ENCODE measurements at places on chromosomes 5 and 9.

GRCh38 chr9:83622433-83622938 is 457 bp upstream of the IDNK start:
- DNase-seq = peak; percentile 37
- H3K27ac ChIP-seq = peak overlapping the region; percentile 92
- peaks cover 3% of the 10 kb centered on the region for H3K36me3 ChIP-seq
- no peaks in the 10 kb centered on the region for H3K27me3 ChIP-seq
- H3K4me1 ChIP-seq = peaks cover 9% of the 10 kb centered on the region

- H3K27ac ChIP-seq = no peak overlapping the region
- H3K27me3 ChIP-seq = no peaks in the 10 kb centered on the region
- H3K36me3 ChIP-seq = no peaks in the 10 kb centered on the region
- H3K4me1 ChIP-seq = peaks cover 33% of the 10 kb centered on the region
- no peak overlapping the region for H3K4me3 ChIP-seq
- no peak for DNase-seq
Measured at GRCh38 chr5:88826646-88827585, 56.1 kb downstream of the MEF2C start.

DNA sequence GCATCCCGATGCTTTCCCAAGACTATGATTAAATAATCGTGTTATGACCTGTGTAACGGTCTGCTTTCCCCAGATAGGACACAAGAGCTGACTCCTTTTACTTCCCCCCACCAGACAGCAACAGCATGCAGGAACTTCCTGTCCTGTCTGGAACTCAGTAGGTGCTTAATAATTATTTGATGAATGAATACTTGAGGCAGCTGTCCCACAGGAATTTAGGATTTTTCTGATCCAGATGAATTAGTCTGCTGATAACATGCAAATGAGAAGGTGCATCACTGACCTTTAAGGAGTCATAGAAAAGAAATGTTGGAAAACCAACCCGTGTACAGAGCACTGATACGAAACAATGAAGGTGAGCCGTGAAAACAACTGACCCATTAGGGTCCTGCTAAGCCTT is 12.2 kb downstream of the RNF130 start:
- H3K4me3 ChIP-seq = no peak overlapping the region
- H3K36me3 ChIP-seq = no peaks in the 10 kb centered on the region

DNA sequence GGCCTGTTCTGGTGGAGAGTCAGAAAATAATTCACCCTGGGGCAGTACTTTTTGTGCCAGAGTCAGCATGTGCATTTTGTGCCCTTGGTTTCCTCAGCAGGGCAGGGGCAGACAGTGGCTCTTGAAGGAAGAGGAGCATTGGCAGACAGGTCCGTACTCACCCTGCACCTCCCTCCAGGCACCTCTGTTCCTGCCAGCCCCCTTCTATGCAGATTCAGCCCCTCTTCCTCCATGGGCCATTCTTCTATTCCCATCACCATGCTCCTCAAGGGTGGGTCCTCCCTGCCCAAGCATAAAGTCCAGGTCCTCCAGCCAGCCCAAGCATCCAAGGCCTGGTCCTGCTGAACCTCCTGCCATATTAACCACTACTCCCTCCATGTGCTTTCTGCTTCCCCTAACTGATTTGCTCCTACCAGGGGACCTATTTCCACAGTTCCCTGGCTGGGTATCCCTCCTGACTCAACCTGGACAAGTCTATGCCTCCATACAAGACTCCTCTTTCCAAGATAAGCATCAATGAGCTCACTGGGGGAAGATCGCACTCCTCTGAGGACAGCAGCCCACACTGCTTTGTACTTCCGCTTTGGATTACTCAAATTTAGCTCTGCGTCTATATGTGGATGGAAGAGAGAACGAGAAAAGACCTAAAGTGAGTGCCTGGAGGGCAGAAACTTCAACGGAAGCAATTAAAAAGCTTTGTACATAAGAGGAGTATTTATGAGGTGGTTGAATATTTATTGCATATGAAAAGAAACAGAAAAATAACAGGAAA is 9.3 kb upstream of the ACSL6 start:
- DNase-seq = no peak
- H3K4me1 ChIP-seq = peaks cover 38% of the 10 kb centered on the region
- peak overlapping the region; percentile 83 for H3K27ac ChIP-seq
- H3K4me3 ChIP-seq = no peak overlapping the region

GRCh38 chr5:148011398-148012137 is 52.2 kb upstream of the SPINK5 start:
- no peak for DNase-seq
- H3K27ac ChIP-seq = no peak overlapping the region
- H3K27me3 ChIP-seq = no peaks in the 10 kb centered on the region

- no peak for DNase-seq
- no peak overlapping the region for H3K27ac ChIP-seq
- H3K27me3 ChIP-seq = no peaks in the 10 kb centered on the region
- no peak overlapping the region for H3K4me3 ChIP-seq
- H3K4me1 ChIP-seq = no peaks in the 10 kb centered on the region
Measured at GRCh38 chr9:5042661-5043178, 57.6 kb downstream of the JAK2 start.

DNA sequence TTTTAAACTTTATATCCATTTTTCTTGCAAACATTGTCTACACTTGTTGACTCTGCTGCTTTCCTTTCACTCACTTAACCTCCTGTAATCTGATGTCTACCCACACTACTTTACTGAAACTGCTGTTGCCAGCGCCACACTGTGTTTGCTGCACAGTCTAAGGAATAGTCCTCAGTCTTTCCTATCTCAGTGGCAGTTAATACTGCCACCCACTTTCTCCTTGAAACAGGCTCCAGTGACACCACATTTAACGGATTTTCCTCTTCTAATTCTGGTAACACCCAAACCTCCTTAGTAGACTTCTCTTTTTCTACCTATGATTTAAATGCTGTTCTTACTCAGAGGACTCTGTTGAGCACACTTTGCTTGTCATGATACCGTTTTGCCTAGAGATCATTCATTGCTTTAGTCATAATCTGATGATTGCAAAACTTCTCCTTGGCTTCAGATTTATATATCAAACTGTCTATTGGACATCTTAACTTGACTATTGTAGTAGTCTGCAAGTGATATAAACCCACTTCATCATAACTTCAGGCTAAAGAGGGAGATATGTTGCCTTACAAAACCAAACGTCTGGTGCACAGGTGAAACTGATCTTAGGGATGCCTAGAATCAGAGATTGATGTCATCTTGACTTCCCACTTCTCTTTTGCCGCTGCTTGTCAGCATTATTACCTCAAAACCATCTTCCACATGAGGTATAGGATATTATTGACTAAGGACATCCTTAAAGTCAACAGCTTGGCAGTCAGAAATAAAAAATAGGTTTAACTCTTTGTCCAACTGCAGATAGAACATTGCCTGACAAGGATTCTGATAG is 94.1 kb downstream of the CDC42SE2 start:
- peaks cover 30% of the 10 kb centered on the region for H3K4me1 ChIP-seq
- peaks cover 32% of the 10 kb centered on the region for H3K36me3 ChIP-seq
- peak overlapping the region; percentile 66 for H3K27ac ChIP-seq
- DNase-seq = peak; percentile 21

GRCh38 chr9:35096035-35096849 is at the start of gene PIGO:
TSS of gene PIGO (minus strand) at chr9:35096591. CDS start at chr9:35095565, 1,026 bp downstream.
- H3K36me3 ChIP-seq = peaks cover 4% of the 10 kb centered on the region
- H3K27ac ChIP-seq = peak within 1 kb of the TSS; percentile 99
- H3K27me3 ChIP-seq = no peaks in the 10 kb centered on the region
- H3K4me1 ChIP-seq = peaks cover 23% of the 10 kb centered on the region
- DNase-seq = peak; percentile 85

DNA sequence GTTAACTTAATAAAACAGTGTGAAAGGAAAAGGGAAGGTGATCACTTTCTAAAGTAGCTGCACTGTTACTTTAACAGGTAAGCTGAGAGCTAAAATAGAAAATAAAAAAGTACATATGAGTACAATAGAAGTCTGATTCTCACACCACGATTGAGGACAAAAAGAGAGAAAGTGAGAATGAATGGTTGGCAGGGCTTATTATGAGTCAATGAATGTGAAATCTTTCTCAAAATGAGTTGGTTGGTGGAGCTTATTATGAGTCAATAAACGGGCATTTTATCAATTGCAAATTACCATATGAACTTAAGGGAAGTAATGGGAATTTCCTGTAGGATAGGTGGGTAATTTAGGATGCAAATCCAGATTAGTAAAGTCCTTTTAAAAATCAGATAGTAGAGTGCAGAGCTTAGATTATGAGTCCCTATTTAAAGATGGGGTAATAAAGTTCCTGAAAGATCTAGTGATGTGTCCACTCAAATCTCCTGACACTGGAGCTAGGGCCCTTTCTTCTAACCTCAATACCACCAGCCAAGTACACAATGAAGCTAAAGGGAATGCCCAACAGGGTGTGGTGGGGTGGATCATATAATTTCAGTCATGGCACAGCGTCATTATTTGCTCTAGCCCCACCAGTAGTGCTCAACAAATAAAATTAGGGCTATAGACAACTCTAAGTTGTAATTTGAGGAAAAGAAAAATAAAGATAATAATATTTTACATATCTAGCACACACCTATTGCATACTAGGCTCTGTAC is 21.1 kb upstream of the TLR4 start:
- DNase-seq = no peak
- H3K4me1 ChIP-seq = no peaks in the 10 kb centered on the region
- no peak overlapping the region for H3K4me3 ChIP-seq
- no peaks in the 10 kb centered on the region for H3K27me3 ChIP-seq
- H3K36me3 ChIP-seq = no peaks in the 10 kb centered on the region

DNA sequence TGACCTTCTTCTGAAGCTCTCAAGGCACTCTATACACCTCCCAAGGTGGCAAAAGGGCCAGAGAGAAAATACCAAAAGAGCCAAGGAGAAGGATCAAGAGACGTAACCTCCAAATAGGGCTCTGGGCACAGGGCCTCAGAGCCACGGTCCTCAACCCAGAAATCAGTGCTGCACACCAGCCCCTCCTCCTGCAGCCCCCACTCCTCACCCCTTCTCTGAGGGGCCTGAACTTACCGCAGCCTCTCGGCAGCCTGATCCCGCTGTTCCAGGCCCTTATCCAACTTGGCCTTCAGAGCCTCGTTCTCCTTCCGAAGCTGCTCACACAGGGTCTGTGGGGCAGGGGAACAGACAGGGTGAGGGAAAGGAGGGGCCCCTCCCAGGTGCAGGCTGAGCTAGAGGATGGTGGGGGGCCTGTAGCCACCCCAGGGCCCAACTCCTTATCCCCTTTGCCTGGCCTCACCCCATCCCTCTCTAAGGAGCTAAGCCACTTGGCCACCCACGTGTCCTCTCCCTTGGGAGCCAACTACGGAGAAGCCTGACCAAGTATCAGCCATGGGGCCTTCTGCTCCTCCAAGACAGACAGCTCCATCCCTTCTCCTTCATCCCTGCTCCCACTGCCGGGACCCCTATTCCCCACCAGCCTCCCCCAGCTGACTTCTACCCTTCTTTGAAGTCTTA is 28.8 kb downstream of the TNIP1 start:
- no peak for DNase-seq
- H3K27me3 ChIP-seq = no peaks in the 10 kb centered on the region
- H3K4me3 ChIP-seq = no peak overlapping the region
- H3K4me1 ChIP-seq = no peaks in the 10 kb centered on the region
- H3K36me3 ChIP-seq = peaks cover 90% of the 10 kb centered on the region

DNA sequence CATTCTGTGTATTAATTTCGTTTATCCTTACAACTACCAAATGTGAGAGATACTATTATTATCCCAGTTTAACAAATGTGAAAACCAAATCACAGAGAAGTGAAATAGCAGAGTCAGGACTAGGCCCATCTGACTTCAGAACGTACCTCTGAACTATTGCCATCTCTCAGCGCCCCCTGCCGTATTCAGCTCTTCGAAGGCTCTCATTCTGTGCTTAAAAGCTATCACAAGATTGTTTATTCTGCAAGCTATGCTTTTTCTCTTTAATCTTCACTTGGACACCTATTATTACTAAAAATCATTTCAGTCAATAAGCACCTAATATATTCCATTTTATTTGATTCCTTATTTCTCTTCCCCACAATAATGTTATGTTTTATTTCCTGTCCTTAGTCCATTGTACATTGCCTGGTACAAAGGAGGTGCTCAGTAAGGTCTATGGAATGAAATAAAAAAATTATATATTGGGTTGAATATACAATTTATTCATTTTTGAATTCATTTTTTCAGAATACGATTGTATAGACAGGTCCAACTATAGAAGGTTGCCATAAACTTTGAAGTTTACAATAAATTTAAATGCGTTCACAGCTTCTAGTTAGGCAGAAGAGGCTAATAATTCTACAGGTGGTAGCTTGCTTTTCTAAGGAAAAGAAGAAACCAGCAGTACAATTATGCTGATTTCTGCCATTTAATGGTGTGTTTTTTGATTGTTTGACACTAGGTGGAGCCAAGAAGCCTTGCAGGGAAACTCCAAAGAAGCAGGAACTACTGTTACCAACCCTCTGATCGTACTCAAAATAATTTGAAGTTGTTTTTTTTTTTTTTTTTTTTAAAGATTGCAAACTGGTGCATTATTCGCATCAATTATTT is 202.2 kb upstream of the DMRTA1 start:
- no peaks in the 10 kb centered on the region for H3K4me1 ChIP-seq
- H3K4me3 ChIP-seq = no peak overlapping the region
- H3K36me3 ChIP-seq = no peaks in the 10 kb centered on the region
- H3K27ac ChIP-seq = no peak overlapping the region
- no peaks in the 10 kb centered on the region for H3K27me3 ChIP-seq

DNA sequence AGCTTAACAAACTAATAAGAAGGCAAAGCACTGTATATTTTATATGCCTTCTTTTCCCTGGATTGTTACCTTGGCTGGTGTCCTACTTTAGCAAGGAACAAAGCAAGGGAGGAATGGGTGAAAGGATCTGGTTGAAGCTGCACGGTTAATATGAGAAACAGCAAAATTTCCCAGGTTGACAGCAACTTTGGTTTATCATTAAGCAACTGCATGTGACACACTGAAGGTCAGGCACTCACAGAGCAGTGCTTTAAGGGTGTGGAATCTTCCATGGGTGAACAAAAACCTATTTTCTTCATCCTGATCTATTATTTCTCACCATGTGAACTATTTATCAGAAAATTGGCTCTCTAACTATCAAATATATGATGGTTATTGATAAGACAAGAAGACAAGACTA is 109.0 kb upstream of the ATP10B start:
- no peak overlapping the region for H3K4me3 ChIP-seq
- no peak overlapping the region for H3K27ac ChIP-seq
- no peaks in the 10 kb centered on the region for H3K36me3 ChIP-seq
- DNase-seq = no peak
- H3K4me1 ChIP-seq = no peaks in the 10 kb centered on the region
- H3K27me3 ChIP-seq = no peaks in the 10 kb centered on the region

GRCh38 chr5:53490747-53491146 is 10.3 kb downstream of the FST start:
- no peaks in the 10 kb centered on the region for H3K27me3 ChIP-seq
- H3K4me1 ChIP-seq = no peaks in the 10 kb centered on the region
- no peak overlapping the region for H3K27ac ChIP-seq
- H3K4me3 ChIP-seq = no peak overlapping the region
- H3K36me3 ChIP-seq = no peaks in the 10 kb centered on the region
- DNase-seq = no peak

DNA sequence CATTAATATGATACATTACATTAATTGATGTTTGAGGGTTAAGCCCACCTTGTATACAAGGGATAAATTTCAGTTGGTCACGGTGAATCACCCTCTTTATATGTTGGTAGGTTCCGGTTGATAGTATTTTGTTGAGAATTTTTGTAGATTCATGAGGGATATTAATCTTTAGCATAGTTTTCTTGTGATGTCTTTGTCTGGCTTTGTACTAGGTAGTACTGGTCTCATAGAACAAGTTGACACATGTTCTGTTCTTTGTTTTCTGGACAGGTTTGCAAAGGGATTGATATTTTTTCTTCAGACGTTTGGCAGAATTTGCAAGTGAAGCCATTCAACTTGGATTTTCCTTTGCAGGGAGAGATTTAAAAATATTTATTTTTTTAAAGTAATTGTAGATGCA is 49.1 kb upstream of the CLK4 start:
- H3K4me3 ChIP-seq = no peak overlapping the region
- no peak overlapping the region for H3K27ac ChIP-seq
- DNase-seq = no peak
- H3K4me1 ChIP-seq = no peaks in the 10 kb centered on the region
- H3K27me3 ChIP-seq = peaks cover 8% of the 10 kb centered on the region

All from T-cell (primary cell).